Activated CD8-positive, alpha-beta memory T cell treated with anti-CD3 and anti-CD28 coated beads for 24 hours (primary cell): ENCODE measurements at places on chromosomes 1 and 21.

DNA sequence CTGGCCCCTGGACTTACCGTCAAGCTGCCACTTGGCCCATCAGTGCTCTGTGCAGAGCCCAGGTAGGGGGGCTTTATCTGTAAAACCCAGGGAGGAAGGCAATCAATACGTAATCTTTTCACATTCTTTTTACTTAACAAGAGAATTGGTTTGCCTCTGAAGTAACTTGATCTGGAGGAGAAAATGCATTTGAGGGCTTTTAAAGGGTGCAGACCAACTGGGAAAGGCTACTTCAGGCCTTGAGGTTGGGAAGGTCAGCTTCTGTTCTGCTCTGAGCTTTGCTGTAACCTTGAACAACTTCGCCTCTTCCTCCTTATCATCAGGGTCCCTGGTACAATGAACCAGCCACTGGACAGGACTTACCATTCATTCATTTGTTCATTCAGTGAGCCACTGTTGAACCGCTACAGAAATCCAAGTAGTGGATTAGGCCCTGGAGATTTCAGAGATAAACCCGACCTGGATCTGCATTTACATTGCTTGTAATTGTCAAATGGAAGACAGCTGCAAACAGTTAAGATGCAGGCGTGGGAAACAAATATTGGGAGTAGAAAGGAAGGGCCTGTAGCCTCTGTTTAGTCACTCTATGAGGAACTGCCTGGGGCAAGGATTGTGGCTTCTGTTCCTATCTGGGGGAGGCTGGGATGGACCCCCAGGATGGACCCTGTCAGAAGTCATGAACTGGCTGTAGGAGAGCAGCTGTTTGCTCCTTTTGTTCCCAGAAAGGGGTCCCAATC lies 90.9 kb downstream of the MAN1C1 start:
- DNase-seq = no peak

- no peak for DNase-seq
Measured at GRCh38 chr1:2330035-2330434, 61.3 kb downstream of the MORN1 start.

- DNase-seq = no peak
Measured at GRCh38 chr1:159171254-159171687, at the start of gene CADM3. TSS of gene CADM3 (plus strand) at chr1:159171615. CDS start at chr1:159171766, 151 bp downstream.

- no peak for DNase-seq
Measured at GRCh38 chr1:100611086-100611485, 73.1 kb downstream of the GPR88 start.

GRCh38 chr1:25003457-25004190 lies 73.5 kb upstream of the RUNX3 start:
- no peak for DNase-seq

DNA sequence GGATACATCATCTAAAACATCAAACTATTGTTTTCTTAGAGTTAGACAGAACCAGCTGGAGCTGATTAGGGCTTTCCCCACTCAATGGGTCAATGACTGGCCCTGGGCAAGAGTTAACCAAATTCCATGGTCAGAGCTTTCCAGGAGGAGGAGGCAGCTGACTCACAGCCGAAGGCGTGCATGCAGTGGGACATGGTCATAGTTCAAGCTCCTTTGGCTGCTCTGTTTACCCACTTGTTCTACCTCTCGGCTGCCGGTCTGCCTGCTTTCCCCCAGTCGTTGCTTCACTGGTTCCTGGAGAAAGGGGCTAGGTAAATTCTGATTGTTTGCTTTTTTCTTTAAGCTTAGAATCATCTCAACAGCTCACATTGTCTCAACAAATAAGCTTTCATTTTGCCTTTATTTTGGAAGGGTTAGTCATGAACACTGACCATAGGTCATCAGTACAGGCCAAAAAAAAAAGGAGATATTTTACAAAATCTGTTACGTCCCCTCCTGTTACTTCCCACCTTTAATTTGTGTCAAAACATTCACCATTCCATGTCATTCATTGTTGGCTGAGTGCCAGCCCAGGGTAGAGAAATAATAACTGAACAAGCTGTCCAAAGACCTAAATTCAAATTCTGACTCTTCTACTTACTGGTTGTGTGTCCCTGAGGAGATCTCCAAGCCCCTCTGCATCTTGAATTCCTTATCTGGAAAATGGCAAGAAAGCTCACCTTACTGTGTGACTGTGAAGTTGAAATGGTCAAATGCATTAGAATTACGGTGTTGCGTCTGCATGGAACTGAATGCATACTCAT lies 12.0 kb downstream of the MAB21L3 start:
- DNase-seq = no peak

- DNase-seq = no peak
Measured at GRCh38 chr1:232260861-232261260, 369.1 kb downstream of the SIPA1L2 start.

DNA sequence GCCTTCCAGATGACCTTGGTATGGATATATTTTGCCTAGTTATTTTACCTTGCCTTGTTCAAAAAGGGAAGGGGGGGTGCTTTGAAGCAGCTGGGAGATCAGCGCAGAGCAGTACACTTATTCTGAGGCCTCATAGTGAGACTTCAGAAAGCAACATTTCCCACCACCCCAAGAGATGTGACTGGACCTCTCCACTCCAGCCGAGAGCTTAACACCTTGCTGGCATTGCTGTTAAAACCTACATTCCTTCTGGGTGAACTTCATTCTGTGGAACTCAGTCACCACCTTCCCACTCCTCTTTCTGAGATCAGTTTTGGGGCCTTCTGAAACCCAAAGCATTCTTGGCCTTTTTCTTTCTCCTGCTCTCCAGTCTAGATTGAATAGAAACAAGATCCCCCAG lies 148.7 kb downstream of the BARHL2 start:
- no peak for DNase-seq

DNA sequence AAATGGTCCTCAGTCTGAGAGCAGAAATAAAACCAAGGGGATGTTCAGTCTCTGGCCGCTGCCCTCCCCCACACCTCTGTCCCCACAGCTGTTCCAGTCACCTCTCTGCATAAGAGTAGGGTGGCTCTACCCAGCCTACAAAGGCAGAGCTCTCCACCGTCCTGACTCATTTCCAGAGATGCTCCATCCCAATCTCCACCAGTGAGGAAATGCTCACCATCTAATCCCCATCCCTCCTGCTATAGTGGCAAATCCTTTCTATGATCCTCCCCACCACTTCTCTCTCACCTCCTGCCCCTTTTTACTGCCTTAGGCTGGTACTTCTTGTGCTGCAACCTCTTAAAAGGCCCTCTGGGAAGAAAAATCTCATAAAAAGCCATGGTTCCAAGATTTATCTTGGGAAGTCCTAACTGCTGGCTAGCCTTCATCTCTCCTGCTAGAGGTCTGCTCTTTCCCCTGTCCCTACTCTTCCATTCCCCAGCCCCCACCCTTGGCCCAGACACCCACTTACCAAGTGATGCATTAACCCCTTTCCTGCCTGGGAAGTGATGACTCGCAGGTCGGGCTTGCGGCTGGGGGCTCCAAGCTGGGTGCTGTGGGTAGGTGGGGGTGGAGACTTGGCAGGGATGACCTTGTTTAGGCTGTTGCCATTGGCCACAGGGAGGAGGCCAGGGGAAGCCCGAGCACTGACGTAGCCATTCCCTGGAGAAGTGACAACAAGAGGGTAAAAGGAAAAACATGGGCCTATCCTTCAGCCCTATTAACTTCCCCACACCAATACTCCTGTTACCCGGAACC lies 23.9 kb downstream of the MEF2D start:
- no peak for DNase-seq

DNA sequence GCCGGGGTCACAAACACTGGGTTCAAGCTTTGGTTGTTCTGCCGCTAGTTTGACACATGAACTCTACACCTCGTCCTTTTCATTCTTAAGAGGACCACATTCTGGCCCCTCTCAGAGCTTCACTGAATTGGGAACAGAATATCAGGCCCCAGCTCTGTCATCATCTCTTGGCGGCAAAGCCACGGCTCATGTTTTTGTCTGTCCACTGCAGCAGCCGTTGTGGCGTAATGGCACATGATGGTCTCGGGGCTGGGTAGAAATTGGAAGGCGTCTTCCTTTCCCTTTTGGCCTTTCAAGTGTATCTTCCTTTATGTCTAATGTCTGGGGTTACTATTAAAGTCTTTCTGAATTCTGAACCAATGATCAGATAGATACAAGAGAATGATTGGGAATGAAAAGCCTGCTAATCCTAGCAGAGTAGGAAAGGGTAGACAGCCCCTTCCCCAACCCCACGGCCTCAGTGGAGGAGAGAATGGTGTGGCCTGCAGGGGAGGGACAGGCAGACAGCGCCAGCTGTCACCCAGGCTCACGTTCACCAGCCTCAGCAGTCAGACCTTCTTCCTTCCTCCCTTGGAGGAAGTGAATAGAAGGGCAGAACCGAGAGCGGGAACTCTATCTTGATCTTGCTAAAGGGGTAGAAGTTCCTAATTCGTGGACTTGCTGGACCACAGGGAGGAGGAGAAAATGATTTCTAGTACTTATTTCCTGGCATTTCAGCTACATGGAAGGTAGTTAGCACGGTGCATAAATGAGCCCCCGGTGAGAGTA lies 498.1 kb downstream of the KIF26B start:
- no peak for DNase-seq

GRCh38 chr1:23150125-23150524 lies 18.5 kb downstream of the LUZP1 start:
- DNase-seq = no peak

DNA sequence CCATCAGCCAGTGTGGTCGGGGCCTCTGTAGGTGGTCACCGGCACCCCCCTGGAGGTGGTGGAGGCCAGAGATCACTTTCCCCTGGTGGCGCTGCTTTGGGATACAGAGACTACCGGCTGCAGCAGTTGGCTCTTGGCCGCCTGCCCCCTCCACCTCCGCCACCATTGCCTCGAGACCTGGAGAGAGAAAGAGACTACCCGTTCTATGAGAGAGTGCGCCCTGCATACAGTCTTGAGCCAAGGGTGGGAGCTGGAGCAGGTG lies 961 bp downstream of the RBM15 start:
- DNase-seq = no peak

- no peak for DNase-seq
Measured at GRCh38 chr1:13617108-13617507, 33.5 kb downstream of the PDPN start.

GRCh38 chr1:70293186-70293843 lies 61.2 kb downstream of the ANKRD13C start:
- DNase-seq = no peak

- DNase-seq = no peak
Measured at GRCh38 chr1:156556354-156556753, 16.0 kb downstream of the IQGAP3 start.

DNA sequence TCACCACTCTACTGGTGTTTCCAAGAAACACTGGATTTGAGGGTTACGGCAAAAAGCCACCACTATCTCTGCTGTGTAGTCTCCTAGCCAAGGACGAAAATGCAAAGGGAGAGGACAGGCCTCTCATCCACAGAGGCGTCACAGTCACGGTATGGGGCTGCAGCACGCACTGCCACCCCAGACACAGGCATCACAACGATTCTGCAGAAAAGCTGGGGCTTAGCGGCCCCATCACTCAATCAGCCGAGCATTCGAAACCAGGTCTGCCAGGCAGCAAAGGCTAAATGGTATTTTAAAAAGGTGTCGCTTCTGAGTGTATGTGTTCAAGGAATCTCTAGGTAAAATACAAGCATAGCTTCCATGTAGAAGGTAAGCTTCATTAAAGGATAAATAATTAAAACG lies 1.4 kb downstream of the RIPK4 start:
- no peak for DNase-seq

- DNase-seq = no peak
Measured at GRCh38 chr21:29829564-29830275, 110.1 kb downstream of the GRIK1 start.

- DNase-seq = peak; percentile 47
Measured at GRCh38 chr1:93701629-93702028, 20.0 kb upstream of the BCAR3 start.

DNA sequence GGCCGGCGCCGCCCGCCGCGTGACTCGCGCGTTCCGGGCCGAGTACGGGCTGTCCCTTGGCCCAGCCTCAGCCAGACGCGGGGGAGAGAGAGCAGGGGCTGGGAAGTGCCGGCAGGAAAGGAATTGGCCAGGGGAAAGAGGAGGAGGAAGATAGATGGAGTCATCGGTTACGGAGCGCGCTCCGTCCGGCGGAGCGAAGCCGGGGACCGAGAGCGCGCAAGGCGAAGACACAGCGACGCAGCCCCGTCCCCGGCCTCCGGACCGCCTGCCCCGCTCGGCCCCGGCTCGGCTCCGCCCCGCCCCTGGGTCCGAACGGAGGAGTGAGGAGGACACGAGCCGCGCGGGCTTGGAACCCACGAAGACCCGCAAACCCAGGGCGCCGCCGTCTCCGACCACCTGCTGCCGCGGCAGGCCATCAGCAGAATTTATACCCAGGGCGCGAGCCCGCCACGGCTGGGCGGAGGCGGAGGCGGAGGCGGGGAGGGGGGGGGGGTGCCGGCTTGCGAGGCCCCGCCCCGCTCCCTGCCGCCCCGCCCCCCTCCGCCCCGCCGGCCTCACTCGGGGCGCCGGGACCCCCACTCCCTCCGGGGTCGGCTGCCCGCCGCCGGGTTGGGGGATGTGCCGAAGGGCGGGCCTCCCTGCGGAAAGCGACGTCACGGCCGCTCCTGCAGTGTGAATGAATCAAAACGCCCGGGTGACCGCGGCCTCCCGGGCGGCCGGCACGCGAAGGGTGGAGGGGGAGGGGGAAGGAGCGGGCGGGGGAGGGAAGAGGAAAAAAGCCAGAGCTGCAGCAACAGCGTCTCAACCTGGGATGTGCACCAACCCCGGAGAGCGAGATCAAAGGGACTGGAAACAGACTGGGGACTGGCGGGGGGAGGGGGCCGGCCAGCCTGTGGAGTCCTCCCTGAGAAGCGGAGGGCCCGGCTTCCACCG lies at the start of gene LHX4:
Gene LHX4, plus strand, starts transcription at position 782 of the 933 bp plus-strand sequence. CDS start 266 bp downstream, outside the sequence.
- peak; percentile 66 for DNase-seq

DNA sequence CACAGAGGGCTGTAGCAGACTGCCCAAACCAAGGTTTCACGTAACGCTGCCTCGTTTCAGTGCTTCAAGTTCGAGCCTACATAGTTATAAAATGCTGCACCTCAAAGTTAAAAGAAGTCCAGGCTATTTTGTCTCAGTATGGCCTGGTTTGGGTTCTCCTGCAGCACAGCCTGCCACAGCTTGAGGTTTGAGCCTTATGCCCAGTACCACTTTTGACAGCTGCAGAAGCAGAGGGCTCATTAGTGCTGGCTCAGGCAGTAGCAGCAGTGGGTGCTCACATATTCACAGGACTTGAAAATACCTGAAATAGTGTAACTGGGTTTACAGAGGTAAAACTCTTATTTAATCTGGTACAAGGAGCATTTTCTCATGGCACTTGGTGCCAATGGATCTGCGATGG lies 15.3 kb downstream of the SPATA46 start:
- DNase-seq = no peak

GRCh38 chr1:88036345-88037014 lies 647.6 kb upstream of the PKN2 start:
- DNase-seq = no peak

- DNase-seq = no peak
Measured at GRCh38 chr1:89723863-89724262, 90.9 kb downstream of the LRRC8C start.
